ENCODE measurements at places on chromosomes 7 and 10.

GRCh38 chr10:119206603-119207365 lies 587 bp upstream of the GRK5 start:
- DNase-seq, result no peak

GRCh38 chr7:45978010-45978681 lies 57.1 kb upstream of the IGFBP3 start:
- no peak for DNase-seq

DNA sequence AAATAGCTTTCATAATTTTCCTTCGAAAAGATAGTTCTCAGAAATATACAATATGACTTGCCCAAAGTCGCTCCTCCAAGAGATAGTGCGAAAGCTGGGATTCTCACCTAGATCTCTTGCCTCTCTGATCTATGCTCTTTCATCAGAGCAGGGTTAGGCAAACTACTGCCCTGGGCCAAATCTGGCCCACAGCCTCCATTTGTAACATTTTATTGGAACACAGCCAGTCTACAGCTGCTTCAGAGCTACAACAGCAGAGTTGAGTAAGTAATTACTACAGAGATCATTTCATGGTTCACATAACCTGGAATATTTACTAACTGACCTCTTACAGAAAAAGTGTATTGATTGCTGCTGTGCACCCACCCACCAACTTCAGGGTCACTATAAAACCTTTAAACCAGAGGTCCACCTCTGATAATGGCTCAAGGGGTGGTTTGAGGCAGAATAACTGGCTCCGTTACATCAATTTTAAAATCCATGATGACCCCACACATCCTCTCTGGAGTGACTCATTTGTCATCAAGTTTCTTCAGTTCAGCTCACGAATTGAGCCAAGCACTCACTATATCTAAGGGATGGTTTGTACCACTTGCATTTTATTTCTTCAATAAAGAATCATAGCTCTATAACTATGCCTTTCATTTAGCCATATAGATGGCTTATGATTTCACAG lies 1019.0 kb downstream of the XPNPEP1 start:
- no peak for DNase-seq

DNA sequence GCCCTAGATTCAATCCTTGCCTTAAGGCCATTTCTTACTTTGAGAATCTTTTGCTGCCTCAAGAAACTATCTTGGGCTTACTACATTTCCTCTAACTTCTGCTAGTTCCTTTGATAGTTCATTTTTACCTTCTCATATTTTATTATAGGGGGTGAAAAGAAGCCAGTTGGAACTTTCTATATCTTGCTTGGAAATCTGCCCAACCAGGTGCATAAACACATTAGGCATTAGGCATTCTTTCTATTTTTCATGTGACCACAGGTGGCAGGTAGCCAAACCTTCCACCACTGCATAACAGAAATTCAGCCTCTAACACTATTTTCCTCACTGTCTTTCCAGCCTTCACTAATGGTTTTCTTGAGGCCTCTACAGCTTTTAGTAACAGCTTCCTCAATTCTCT lies 300.0 kb upstream of the SP8 start:
- no peak for DNase-seq

DNA sequence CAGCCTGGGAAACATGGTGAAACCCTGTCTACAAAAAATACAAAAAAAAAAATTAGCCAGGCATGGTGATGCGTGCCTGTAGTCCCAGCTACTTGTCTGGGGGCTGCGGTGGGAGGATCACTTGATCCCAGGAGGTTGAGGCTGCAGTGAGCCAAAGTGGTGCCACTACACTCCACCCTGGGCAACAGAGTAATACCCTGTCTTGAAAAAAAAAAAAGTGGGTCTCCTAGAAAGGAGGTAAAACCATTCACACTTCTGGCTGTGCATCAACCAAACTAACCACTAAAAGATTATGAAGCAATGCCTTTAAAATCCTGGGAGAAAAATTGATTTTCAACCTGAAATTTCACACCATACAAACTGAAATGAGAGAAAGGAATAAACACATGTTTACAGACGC lies 35.4 kb upstream of the C10orf71 start:
- DNase-seq, result no peak

- DNase-seq, result no peak
Observed at GRCh38 chr7:140625908-140626868, 14.4 kb downstream of the DENND2A start.

DNA sequence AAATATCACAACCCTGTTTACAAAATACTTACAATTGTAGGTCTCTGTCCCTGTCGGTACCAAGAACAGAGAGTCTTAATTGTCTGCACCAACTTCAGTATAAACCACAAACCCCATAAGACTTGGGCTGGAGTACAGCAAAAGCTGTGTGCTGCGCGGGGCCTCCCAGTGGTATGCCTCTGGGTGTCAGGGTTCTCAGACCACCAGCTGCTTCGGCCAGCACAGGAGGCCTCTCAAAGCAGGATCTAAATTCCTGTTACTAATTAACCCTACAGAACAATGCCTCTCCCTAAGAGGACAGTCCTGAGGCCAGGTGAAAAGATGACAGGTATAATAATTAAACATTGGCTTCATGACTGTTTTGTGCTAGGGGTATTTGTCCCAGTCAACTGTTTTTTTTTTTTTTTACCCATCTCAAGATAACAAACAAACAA lies 957 bp upstream of the SVIL start:
- DNase-seq, result no peak

GRCh38 chr10:53572799-53573198 lies 800.2 kb upstream of the MBL2 start:
- DNase-seq, result no peak

DNA sequence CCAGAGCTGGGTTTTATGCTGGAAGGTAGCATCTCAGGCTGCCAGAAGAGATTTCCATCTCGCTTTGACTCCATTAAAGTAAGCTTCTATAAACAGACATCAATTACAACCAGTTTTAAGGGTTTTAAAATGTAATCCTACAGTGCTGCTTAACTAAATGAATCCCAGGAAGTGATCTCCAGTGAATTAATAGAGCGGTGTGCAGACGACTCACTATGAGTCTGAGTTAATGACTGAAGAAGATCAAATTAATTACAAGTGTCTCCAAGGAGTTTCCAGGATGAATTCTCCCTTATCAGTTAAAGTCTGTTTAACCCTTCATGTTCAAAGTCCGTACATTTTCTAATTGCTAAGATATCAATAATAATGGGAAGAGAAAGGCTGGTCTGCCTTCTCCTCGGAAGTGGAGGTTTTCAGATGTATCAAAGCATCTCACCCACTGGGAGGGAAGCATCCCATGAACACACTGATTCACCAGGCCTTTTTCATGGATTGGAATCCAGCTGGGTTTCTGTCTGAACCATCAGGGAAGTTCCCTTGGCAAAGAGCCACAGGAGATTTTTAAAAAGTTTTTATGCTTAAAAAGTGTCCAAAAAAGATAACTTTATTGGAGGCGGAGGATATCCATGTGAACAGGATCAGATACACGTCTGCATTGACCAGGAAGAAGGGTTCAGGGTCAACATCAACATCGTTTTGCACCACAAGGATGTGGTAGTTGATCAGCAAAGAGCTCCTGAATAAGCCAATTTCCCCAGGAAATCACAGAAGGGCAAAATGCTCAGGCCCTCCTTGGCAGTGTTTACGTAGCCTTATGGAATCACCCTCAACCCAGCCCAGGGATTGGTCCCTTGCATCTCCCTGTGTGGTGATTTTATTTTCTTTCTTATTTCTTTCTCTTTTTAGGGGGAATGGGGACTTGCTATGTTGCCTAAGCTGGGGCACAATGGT lies 288.2 kb downstream of the POU6F2 start:
- DNase-seq, result no peak

DNA sequence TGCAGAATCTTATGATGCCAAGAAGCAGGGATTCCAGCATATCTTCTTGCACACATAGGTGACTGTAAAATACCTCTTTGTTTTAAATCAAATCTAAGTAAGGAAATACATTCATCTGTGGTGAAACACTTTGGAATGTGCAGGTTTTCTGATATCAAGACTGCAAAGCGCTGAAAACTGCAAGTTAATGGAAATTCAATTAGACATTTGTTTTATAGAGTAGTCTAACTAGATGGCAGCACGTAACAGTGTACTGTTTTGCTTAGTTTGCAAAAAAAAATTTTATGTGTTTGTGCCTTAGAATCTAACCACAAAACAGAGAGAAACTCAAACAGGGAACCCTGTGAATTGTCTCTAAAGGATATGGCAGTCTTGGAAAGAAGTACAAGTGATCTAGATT lies 259.2 kb downstream of the HDAC9 start:
- DNase-seq, result no peak

DNA sequence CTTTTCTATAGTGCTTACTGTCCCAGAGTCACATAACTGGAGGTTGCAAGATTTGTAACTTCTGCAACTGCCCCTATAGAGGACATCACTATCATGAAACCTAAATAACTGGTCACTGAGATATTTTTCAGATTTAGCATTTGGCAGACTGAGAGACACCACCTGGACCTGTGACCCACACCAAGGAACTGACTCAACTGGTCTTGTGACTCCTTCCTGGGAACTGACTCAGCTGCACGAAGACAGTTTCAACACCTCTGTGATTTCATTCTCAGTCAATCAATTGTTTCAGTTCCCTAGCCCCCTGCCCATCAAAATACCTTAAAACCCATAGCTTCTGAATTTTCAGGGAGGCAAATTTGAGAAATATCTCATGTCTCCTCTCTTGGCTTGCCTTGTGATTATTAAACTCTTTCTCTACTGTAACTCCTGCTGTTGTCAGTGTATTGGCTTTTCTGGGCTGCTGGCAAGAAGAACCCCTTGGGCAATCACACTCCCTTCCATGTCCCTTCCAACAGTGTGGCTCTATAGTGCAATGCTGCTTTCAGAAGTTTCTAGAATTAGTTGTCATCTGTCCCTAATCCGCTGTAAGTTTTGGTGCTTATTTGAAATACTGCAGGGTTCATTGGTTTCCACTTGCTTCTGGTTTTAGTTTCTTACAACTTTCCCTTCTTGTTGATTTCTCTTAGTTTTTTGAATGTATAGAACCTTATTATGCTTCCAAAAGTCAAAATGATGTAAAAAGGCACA lies 127.8 kb upstream of the ADCY1 start:
- no peak for DNase-seq

DNA sequence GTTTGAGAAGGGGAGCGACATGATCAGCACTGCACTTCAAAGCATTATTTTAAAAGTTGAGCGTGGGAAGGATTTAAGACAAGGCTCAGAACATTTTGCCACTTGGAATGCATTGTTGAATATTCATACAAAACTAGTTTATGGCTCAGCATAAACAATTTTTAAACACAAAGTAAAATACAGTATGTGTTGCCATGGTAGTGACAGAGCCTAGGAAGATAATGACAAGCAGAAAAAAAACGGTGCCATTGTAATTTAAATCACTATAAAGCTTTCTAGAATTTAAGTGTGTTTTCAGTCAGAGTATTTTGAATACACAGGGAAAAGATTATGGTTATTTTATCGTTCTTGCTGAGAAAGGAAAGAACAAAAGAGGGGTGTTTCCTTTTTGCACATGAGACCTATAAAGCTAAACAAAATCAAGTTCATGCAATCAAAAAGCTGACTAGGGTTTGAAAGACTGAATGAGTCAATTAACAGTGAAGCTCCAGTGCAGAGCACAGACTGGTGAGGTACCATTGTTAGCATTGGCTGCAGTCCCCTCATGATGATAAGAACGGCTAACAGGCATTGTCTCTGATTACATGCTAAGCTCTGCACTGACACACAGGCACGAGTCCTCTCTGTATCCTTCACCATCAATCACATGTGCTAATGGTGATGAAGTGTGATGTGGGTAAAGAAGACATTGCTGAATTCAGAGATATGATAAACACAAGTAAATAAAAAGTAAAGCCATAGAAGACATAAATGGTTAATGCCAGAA lies 181.9 kb upstream of the VSTM2A start:
- no peak for DNase-seq

DNA sequence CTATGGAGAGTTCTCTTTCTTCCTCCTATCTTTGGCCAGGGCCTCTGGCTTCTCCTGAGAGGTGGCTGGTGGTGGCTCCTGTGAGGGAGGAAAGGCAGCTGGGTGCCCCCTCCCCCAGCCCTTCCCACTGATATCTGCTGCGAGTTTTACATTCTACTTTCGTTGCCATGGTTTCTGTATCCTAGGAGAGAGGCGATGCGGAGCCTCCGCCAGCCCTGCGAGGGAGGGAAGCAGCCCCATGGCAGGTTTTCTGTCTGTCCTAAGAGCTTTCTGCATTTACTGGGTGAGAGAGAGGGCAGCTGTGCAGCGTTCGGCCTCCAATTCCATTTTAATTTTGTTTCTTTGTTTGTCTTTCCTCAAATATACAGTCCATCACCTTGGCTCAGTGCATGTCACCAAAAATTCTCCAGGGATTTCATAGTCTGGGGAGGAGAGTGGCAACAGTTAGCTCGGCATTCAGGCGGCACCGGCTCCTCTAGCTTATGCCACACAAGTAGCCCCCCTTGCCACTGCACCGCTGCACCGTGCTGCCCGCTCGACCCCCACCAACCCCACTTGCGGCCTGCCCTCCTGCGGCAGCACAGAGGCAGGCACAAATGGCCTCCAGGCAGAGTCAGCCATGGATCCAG lies 20.4 kb downstream of the DNAJB12 start:
- DNase-seq, result peak; percentile 52

DNA sequence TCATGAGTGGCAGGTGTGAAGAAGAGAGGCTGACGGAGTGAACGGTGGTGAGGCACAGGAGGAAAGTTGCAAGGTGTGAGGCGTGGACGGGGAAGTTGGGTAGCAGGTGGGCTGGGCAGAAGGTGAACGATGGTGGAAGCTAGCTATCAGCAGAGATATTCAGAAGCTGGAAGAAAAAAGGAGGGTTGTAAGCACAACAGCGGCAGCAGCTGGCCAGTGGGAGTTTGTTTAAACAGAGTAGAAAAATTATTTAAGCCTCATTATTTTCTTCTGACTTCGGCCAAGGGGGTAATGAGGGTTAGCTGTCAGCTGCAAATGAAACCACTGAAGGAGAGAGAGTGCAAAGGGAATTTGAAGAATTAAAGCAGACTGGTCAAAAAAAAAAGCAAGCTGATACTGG lies 62.1 kb upstream of the PRKAR2B start:
- DNase-seq, result no peak

- DNase-seq, result no peak
Observed at GRCh38 chr10:72744566-72744965, 52.6 kb downstream of the MCU start.

DNA sequence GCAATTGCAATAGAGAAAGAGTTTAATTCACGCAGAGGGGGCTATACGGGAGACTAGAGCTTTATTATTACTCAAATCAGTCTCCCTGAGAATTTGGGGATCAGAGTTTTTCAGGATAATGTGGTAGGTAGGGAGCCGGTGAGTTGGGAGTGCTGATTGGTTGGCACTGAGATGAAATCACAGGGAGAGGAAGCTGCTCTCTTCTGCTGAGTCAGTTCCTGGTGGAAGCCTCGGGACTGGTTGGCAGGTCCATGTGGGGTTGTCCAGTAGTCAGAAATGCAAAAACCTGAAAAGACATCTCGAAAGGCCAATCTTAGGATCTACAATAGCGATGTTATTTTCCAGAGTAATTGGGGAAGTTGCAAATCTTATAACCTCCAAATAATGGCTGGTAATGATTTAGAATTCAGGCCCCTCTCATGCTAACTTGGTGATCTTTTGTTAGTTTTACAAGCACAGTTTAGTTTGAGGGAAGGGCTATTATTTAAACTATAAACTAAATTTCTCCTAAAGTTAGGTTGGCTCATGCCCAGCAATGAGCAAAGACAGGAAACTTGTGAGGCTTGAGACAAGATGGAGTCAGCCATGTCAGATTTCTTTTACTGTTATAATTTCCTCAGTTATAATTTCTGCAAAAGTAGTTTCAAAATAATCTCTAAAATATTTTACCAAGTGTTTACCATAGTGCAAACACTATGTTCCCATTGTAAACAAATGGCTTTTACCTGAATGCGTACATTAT lies 39.4 kb upstream of the SLC25A13 start:
- no peak for DNase-seq

- no peak for DNase-seq
Observed at GRCh38 chr10:113718969-113719822, 32.3 kb upstream of the PLEKHS1 start.
